ENCODE measurements at places on chromosomes 5 and 9.
A peak's percentile ranks its signal among the peaks of the same experiment; 100 is the strongest.

DNA sequence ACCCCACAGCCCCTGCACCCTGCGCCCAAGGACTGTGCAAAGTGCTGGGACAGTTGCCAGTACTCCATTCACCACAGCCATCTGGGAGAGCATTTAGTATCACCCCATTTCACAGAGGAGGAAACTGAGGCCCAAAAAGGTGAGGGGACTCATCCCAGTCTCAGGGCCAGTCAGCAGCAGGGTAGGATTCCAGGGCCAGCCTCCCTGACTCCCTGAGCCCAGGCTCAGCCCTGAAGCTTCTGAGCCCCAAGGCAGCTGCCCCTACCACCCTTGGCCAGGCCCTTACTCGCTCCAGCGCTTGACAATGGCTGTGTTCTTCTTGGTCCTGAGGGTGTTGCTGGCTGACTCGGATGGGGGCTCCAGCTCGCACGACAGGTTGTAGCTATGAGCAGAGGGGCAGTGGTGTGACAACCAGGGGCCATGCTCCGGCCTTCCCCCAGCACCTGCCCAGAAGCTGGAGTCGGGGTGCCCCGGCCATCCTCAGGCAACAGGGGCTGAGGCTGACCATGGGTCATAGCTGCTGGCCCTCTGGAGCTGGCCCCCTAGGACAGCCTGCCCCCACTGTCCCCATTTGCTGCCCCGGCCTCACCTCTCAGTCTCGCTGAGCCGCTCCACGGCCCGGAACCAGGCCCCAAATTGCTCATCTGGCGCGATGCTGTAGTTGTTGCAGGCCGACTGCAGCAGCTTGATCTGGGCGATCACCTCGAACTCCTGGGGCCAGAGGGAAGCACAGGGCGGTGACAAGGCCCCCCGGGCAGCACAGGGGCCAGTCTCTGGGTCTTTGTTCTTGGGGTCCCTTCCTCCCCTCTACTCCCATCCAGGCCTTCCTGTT lies 18.6 kb downstream of the RALGDS start:
- peak; percentile 71 for DNase-seq

DNA sequence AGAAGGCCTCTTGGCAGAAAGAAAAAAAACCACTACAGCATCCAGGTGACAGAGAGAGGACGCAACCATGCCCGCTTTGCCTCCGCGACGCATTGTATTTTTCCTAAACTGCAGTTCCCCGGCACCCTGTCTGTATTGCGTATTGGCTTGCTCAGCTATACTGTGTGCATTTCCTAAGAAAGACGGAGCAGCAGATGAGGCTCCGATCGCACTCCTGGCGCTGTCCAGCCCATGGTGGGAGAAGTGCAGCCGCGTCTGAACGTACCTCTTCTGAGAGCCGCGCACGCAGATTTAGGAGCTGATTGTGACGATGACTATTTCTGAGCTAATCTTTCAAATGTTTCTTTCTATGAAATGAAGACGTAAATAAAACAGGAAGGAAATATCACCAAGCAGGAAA lies 366.5 kb downstream of the IRX1 start:
- no peak for DNase-seq

DNA sequence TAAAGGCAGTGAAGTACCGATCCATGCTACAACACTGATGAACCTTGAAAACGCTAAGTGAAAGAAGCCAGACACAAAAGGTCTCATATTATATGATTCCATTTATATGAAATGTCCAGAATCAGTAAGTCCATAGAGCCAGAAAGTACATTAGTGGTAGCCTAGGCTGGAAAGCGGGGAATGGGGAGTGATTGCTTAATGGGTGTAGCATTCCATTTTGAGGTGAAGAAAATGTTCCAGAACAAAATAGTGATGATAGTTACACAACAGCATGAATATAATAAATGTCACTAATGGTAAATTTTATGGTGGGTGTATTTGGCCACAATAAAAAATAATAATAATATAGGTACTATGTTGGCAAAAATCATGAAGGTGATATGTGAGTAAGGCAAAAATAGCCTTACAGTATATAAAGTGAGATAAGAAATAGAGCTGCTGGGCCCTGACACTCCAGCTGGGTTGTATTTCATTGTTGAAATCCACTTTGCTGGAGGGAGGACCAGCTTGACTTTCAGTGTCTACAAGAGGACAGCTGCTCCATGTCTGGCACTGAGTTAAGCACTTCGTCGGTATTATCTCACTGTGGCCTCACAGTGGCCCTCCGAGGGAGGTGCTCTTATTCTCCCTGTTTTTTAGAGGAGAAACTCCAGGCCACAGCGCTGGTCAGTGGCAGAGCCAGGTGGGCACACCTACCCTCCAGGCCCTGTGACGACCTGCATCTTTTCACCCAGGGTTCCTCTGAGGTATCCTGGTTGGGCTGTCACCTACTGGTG lies 22.4 kb upstream of the ANGPTL2 start:
- no peak for DNase-seq

- DNase-seq: peak; percentile 52
Observed at GRCh38 chr9:136257381-136258298, 12.0 kb upstream of the QSOX2 start.

- no peak for DNase-seq
Observed at GRCh38 chr5:177524539-177524900, 7.8 kb upstream of the DDX41 start.

- DNase-seq: no peak
Observed at GRCh38 chr5:149126906-149127305, 14.4 kb upstream of the ABLIM3 start.

GRCh38 chr5:21807953-21808352 lies 1045.2 kb downstream of the CDH12 start:
- no peak for DNase-seq

- DNase-seq: no peak
Observed at GRCh38 chr5:87081511-87082372, 185.9 kb upstream of the RASA1 start.

- no peak for DNase-seq
Observed at GRCh38 chr5:126686451-126687126, 85.8 kb downstream of the PHAX start.

GRCh38 chr9:8871396-8871795 lies 1071.8 kb upstream of the DMAC1 start:
- no peak for DNase-seq

GRCh38 chr5:69492923-69493395 lies 369 bp downstream of the OCLN start:
- peak; percentile 87 for DNase-seq

DNA sequence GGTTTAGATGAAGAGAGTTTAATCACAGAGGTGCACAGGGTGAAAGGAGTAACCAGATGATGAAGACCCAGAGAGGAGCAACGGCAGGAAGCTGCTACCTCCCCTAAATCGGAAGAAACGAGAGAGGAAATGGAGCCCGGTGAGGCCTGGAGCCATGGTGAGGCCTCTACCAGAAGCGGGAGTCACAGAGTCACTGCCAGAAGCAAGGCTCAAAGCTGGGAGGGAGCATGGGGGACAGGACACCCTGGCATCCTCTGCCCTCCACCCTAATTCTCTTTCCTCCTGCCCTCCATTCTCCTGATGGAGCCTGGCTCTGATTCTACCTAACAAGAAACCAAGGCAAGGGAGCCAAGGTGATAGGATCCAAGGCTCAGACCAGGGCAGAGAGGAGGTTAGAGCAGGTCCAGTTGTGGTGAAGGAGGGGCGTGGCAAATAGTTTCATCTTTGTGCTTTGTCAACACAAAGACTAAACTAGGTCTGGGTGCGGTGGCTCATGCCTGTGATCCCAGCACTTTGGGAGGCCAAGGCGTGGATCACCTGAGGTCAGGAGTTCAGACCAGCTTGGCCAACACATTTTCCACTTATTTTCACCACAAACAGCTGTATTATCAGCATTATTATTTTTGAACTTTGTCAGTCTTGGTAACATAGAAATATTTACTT lies 134.4 kb upstream of the RAI14 start:
- DNase-seq: no peak

- DNase-seq: no peak
Observed at GRCh38 chr9:131092548-131093440, 3.5 kb upstream of the AIF1L start.

- DNase-seq: no peak
Observed at GRCh38 chr5:55868846-55869245, 17.7 kb downstream of the IL31RA start.

DNA sequence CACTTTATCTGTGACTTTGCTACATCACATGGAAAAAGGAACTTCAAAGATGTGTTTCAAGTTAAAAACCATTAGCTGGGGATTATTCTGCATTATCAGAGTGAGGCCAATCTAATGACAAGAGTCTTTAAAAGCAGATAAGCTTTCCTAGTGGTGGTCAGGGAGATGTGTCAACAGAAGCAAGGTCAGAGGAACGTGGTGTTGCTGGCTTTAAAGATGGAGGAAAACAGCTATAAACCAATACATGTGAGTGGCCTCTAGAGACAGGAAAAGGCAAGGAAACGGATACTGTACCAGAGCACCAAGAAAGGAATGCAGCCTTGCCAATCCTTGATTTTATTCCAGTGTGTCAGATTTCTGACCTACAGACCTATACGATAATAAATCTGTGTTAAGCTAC lies 204.2 kb downstream of the TAF11L14 start:
- DNase-seq: no peak

GRCh38 chr5:30839956-30840355 lies 353.5 kb upstream of the CDH6 start:
- DNase-seq: no peak

DNA sequence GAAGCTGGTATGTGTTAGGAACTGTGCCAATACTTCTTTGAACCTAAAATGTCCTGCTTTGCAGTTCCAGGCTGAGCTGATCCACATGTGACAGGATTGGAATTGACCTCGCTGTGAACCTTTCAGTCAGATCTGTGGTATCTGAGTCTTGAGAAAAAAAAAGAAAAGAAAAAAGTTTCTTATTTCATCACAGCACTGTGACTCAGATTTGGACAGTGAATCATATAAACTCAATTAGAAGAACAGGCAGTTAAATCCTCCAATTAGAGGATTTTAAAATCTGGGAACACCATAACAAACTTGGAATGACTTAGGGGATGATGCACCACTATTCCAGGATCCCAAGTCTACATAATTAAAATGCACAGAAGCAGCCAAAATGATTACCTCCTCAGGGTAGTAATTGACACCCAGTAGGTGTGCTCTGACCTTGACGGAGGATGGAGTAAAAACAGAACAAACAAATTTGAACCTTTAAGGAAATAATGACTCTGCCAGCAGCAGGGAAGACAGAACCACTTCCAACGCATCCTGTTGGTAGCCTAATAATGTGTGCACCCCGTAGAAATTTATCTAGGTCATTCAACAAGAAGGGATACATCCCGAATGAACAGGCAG lies 57.8 kb upstream of the RAI14 start:
- no peak for DNase-seq

DNA sequence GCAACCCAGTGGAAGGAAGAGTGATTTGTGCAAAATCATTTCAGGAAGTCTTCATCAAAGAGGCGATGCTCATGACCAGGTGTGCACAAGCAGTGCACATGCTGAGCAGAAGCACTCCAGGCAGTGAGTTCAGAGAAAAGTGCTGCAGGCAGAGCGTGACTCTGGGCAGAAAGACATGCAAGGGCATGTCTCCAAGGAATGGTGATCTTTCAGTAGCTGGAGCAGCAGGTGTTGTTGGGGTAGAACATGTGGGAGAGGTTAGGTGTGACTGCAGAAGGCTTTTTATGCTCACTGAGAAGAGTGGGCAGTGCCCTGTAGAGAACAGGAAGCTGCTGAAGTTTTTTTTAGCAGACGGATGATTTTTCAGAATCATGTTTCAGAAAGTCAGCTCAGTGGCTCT lies 545.4 kb upstream of the TLE4 start:
- DNase-seq: no peak

- DNase-seq: no peak
Observed at GRCh38 chr5:94694671-94695070, 76.2 kb downstream of the SLF1 start.

GRCh38 chr9:4065054-4065453 lies 234.8 kb downstream of the GLIS3 start:
- DNase-seq: no peak

GRCh38 chr5:171612749-171613148 lies 172.9 kb upstream of the SMIM23 start:
- DNase-seq: no peak

DNA sequence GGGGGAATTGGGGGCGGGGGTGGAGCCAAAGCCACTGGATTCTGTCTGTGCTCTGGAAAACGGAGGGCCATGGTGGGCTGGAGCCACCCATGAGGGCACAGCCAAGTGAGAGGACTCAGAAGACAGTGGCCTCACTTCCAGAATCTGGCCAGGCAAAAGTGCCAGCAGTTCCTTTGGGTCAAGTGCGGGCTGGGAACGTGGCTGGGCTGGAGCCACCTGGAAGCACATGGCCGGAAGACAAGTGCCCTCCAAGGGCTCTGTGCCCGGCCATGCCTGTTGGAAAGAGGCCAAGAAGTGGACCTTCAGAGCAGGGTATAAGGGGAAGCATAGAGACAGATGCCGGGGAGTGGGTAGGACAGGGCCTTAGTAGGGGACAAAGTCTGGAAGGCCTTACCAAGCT lies 11.7 kb upstream of the SH3PXD2B start:
- DNase-seq: no peak

DNA sequence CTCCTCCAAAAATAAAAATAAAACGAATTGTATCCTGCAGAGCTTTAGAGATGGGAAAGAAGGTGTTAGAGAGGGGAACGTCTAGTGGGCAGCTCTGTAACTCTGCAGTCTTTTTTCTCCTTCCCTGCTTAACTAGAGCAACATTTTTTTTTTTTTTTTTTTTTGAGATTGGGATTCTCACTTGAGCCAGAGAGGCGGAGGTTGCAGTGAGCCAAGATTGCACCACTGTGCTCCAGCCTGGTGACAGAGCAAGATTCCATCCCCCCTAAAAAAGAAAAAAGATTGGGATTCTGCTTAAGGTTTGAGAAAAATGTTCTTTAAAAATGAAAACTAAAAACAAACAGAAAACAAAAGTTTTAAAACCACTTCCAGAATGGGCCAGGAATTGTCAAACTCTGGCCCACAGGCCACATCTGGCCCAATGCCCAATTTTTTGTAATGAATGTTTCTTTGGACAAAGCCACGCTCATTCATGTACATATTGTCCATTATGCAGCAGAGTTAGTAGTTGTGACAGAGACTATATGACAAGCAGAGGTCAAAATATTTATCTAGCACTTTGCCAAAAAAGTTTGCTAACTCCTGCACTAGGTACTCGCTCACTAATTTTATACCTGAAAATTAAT lies 98.5 kb downstream of the ZCCHC7 start:
- DNase-seq: no peak

DNA sequence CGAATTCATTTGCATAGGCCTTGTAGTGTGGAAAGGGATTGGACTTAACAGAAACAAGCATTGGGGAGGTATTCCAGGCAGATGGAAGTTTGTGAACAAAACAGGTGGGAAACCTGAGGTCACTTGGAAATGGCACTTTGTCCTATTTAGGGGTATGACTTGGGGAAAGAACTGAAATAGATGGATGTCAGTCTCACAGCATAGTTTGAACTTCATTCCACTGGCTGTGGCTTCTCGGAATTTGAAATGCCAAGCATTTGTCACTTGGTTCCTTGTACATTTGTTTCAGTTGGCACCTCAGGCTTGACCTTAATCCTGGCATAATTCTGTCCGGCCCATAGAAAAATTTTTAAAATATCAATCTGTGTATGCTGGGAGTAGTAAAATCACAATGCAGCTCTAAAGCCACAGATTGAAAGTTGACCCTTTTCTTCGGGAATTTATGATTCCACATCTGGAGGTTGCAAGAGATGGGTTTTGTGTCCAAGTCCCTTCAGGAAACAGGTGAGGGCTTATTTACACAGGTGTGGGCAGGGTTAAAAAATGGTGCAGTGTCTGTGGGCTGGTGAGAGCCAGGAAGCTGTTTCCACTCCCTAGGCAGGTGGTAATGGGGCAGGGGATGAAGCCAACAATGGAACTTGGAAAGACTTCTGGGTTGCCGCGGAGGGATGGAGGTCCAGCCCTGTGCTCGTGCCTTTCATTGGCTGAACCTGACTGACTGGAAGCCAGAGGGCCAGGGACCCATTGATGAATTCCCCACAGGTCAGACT lies 39.2 kb upstream of the PDE8B start:
- no peak for DNase-seq
